CD4-positive, alpha-beta T cell treated with Interferon gamma for 1 hour (primary cell): ENCODE measurements at places on chromosomes 16 and 17.

GRCh38 chr17:43907425-43907981, at the start of gene MPP2:
Gene MPP2 (minus strand): TSS chr17:43907536. CDS start chr17:43904460, 3,076 bp downstream.
- DNase-seq = peak; percentile 51

DNA sequence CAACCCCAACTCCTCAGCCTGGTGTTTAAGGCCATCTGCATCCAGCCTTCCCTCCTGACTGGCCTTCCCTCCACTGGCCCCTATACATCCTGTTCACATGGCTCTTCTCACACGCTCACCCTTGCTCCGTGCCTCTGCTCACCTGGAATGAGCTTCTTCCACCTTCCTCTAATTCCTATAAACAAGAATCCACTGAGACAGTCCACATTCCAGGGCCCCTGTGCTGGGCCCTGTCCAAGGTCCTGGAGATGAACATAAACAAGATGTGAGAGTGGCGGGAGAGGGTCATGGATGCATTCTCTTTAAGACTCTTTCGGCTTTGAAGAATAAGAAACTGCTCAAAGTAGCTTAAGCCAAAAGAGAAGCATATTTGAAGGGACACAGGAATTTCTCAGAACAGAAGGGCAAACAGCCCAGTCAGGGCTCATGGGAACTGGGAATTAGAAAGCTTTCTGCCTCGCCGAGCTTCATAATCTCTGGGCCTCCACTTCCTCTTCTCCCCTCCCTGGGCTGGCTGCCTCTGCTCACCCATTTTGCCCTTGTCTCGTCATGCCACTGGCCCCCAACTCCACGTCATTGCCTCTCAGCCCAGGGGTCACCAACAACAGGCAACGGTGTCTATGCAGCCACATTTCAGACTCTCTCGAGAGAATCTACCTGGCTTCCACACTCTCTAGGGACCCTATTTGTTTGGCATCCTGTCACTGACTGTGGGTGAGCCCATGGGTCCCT, 13.5 kb downstream of the SPPL2C start:
- DNase-seq = no peak

GRCh38 chr16:81623365-81624102, 155.6 kb upstream of the PLCG2 start:
- DNase-seq = peak; percentile 37

GRCh38 chr16:13391337-13391736, 489.9 kb downstream of the SHISA9 start:
- no peak for DNase-seq

DNA sequence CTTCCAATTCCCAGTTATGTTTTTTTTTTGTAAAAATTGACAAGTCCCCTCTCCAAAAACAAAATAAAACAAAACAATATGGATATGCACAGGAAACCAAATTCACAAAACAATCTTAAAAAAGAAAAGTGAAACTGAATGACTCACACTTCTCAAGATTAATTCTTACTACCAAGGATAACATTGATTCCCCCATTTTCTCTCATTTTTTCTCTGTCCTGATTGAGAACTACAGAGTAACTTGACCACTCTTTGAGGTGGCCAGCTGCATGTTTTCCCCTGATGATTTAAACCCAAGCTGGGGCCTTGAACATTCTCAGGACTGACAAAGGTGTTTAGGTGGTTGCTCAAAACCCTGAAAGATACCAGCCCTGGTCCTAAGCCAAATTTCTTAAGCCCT, 149.0 kb downstream of the AHSP start:
- no peak for DNase-seq

DNA sequence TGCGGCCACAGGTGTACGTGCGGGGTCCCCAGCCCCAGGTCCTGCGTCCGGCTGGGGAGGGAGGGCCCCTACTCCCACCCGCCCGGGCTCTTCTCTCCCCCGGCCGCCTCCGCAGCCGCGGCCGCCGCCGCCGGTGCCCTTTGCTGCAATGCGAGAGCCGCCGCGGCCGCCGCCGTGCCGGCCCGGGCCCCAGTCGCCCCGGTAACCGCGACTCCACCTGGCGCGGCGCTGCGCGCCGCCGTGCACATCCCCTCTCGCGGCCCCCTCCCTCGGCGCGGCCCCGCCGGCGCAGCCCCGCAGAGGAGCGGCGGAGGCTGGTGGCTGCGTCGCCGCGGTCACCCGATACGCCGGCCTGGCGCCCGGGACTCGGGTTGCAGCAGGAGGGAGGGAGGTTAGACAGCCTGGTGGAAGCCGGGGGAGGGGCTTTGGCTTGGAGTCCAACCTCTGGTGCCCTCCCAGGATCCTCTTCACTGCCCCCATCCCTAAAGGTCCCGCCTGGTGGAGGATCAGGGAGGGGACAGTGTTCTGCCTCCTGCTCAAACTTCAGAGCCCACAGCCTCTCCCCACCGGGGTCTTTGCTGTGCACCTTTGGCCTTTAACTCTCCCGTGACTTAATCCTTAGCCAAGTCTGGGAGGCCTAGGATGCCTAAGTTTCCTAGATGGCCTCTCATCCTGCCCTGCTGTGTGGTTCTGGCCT, 32.9 kb downstream of the SRCIN1 start:
- no peak for DNase-seq

- DNase-seq = no peak
These were observed 10.4 kb upstream of the WFDC1 start for GRCh38 chr16:84284154-84284722.

- no peak for DNase-seq
These were observed 25.8 kb downstream of the ZCCHC14 start for GRCh38 chr16:87466975-87467501.

- no peak for DNase-seq
These were observed 70.5 kb downstream of the COPRS start for GRCh38 chr17:31788571-31788946.

- DNase-seq = no peak
These were observed 524 bp downstream of the IQCK start for GRCh38 chr16:19718624-19718965.
